Activated T-cell treated with anti-CD3 and anti-CD28 coated beads, Interleukin-2, amount 50 U/mL, for 48 hours (primary cell): ENCODE measurements at places on chromosomes 3 and 15.

GRCh38 chr3:194465920-194466570, 20.8 kb downstream of the ATP13A3 start:
- no peak for DNase-seq

DNA sequence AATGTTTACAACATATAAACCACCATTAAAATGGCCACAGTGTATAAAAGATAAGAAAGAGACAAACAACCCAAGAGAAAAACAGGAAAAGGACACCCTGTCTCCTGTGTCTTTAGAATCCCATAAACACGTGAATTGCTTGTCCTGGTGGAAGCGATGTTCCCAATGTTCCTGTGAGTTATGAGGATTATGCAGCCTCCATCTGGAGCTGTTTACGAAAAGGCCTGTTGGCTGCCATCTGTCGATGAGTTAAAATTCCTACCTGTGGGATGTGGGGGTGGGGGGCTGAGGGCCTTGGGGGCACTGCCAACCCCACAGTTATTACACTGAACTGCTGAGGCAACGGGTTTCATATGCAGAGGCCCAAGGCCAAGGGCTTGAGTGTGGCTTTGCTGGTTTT, 13.6 kb downstream of the NISCH start:
- no peak for DNase-seq

GRCh38 chr15:77831986-77832385, 199.3 kb upstream of the LINGO1 start:
- no peak for DNase-seq

- DNase-seq: no peak
Observed at GRCh38 chr15:67096546-67097294, 31.3 kb downstream of the SMAD3 start.

DNA sequence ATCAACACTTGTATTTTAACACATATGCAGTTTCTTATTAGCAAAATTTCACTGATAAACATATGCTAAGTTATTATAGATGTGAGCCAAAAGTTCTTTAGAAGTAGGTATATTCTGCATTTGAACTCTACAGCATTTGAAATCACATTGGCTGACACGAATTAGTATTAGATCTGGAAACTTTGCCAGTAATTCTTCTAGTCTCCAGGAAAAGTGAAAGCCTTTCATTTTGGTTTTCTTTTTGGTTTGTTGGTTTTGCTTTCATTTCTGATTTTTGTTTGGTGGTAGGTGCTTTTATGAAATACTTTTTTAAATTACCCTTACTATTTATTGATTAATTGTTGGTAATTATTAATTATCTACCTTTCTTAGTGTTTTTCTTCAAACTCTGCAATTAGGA, 72.9 kb downstream of the RBMS3 start:
- DNase-seq: no peak

- no peak for DNase-seq
Observed at GRCh38 chr3:45163481-45163880, 17.3 kb upstream of the CDCP1 start.

GRCh38 chr3:81579744-81580143, 181.7 kb downstream of the GBE1 start:
- no peak for DNase-seq

- peak; percentile 57 for DNase-seq
Observed at GRCh38 chr3:32240159-32240545, 1.7 kb downstream of the CMTM8 start.

DNA sequence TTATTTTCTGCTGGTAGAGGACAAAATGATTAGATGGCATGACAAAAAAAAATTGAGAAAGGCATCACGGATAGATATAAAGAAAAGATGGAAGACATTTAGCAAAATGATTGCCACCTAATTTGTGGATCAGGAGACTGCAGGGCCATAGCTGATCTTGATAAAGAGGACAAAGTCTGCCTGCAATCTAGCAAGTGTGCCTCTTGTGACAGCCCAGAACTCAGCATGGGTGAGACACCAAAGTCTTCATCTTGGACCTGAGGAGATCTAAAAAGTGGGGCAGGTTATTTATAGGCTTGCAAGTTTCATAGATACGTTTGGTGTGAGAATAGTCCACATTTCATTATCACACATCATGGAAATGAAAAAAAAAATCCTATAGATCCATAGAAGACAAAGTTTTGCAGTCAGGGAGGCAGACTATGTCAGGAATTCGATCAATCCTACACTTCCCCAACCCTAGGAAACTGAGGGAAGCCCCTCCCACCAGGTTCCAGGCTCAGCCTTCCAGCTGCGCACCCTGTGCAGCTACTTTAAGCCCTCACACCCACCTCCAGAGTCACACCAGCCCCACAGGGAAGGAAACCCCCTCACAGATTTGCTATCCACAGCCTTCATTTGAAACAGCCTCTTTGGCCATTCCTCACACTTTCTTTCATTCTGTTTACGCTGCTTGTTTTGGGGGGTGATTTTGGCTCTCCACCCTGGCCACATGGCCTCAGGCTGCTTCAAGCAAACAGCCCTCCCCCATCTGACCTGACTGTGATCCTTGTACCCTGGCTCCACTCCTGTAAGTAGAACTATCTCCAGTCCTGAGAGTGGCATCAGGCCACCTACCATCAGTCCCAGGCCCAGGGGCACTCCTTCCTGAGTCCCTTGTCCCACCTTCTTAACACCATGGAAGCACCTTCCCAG, 28.1 kb upstream of the KLHL6 start:
- no peak for DNase-seq
